ENCODE measurements at places on chromosomes 6 and 20.
A peak's percentile ranks its signal among the peaks of the same experiment; 100 is the strongest.

DNA sequence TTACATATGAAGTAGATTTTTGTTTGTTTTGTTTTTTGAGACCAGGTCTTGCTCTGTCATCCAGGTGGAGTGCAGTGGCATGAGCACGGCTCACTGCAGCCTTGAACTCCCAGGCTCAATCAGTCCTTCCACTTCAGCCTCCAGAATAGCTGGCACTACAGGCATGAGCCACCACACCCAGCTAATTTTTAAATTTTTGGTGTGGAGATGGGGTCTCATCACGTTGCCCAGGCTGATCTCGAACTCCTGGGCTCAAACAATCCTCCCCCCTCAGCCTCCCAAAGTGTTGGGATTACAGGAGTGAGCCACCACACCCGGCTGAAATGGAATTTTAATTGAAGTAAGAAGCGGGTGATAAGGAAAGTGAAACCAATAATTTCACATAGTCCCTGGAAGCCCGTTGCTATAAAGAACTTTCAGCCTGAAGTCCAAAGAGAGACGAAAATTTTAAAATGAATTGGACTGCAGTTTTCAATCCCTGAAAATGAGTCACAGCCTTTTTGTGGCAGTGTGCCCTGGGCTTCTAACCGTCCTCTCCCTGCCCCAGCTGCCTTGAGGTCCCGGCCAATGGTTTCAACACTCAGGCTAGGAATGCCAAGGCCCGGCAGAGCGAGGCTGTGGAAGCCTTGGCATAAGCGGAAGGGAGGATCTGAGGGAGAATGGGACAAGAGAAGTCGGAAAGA, 757 bp downstream of the RAET1E start:
- DNase-seq, result no peak

DNA sequence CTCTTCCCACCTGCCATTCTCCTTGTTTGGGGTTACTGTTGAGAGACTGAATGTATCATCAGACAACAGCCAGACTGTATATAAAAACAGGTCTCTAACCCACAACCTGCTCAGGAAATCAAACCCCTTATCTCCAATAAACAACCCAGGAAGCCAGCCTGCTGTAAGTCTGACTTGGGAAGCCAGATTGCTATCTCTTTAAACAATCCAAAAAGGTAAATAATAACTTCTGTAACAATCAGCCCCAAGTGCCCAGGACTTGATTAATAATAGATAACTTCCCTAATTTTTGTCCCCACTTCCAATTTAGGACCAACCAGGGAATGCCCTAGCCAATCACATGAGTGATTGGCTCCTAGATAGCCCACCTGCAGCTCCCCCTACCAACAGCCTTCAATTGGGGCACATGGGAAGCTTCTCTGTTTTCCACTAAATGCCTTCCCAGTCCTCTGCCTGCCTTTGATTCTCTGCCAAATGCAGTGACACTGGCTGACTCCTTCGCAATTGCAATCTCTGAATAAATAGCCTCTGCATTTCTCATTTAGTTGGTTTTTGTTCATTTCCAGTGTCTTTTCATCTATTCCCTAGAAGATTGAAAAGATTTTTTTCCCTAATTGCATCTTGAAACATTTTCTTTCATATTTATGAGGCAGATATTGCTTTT, 117.1 kb upstream of the TAB2 start:
- DNase-seq, result no peak

- DNase-seq, result no peak
Observed at GRCh38 chr6:105628156-105628860, 225.4 kb upstream of the PREP start.

DNA sequence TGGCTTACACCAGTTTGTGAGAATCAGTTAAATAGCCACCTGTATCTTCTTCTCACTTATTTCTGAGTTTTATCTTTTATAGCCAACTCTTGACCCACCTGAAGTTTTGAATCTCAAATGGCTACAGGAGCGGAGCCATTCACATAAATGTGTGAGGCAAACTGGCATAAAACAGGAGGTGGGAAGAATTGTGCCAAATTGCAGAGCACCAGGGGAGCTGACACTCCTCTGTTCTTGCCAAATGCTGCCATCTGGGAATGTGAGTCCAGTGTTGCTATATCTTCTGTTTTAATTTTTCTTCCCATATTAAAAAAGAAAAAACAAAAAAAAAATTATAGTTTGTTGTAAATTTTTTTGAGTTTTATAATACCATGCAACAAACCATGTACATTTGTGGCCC, 17.0 kb upstream of the RNF146 start:
- DNase-seq, result no peak

DNA sequence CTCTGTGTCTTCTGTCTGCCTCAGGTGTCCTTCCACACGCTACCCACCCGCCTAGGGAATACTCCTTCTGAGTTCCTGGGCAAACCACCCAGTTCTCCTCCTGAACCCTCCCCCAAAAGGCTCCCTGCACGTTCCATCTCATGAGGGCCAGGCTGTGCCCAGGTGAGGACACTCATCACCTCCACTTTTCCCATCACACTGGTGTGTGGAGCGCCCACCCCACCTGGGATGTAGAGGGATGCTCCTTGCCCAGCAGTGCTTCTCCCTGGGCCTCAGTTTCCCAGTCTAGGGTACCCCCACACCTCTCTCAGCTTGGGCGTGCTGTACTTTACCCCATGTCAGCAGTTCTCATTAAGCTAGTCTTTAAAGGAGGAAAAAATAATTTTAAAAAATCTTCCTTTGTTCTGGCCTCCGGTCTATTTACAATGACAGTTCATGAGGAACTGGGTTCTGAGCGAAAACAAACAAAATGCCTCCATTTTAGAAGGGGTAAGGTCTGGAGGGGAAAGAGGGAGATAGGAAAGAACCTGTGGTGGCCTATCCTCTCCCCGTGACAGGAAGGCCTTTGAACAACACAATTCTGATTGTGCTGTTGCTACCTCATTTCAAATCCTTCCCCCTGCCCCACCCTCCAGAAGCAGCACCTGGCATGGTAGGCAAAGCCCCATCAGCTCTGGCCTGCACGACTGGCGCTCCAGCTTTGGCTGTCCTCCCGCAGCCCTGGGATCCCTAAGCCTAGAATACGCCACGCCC, 1.7 kb upstream of the C20orf203 start:
- no peak for DNase-seq

DNA sequence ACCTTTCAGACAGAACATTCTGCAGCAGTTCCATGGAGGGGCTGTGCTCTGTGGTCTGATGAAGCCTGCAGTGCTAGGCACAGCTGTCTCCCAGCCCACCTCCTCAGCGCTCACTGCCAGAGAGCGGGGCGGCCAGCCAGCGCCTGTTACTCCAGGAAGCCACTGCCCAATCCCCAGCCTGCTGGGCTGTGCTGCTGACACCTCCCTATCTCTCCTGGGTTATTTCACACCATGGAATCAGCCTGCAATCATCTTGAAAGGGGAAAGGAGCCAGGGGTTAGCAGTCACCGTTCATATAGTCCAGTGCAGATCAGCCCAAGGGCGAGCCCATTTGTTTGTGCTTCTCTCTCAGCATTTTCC, 46.3 kb upstream of the NHSL1 start:
- no peak for DNase-seq

- peak; percentile 30 for DNase-seq
Observed at GRCh38 chr6:3229566-3230178, 2.2 kb upstream of the TUBB2B start.

DNA sequence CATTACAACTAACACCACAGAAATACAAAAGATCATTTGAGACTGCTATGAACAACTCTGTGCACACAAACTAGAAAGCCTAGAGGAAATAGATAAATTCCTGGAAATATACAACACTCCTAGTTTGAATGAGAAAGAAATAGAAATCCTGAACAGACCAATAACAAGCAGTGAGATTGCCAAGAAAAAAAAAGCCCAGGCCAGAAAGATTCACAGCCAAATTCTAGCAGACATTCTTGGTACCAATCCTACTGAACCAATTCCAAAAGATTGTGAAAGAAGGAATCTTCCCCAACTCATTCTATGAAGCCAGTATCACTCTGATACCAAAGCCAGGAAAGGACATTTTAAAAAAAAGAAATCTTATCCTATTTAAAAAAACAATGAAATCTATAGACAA, 7.0 kb upstream of the CDK19 start:
- no peak for DNase-seq

DNA sequence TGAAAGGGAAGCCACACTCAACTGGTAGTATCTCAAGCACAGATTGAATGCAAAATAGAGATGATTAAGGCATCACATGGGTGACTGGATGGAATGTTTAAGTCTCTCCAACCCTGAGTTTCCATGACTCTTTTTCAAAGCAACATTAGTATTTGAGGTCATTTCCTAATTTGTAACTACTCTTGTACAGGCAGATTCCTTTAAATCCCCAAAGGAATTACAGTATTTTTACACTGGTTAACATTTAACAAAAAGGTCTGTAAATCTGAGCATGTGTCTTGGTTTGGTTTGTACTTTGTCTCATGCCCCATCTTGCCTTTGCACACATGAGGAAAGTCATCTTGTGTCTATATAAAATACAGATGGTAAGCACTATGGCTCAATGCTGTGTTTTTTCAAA, 15.1 kb downstream of the RMND1 start:
- DNase-seq, result no peak

DNA sequence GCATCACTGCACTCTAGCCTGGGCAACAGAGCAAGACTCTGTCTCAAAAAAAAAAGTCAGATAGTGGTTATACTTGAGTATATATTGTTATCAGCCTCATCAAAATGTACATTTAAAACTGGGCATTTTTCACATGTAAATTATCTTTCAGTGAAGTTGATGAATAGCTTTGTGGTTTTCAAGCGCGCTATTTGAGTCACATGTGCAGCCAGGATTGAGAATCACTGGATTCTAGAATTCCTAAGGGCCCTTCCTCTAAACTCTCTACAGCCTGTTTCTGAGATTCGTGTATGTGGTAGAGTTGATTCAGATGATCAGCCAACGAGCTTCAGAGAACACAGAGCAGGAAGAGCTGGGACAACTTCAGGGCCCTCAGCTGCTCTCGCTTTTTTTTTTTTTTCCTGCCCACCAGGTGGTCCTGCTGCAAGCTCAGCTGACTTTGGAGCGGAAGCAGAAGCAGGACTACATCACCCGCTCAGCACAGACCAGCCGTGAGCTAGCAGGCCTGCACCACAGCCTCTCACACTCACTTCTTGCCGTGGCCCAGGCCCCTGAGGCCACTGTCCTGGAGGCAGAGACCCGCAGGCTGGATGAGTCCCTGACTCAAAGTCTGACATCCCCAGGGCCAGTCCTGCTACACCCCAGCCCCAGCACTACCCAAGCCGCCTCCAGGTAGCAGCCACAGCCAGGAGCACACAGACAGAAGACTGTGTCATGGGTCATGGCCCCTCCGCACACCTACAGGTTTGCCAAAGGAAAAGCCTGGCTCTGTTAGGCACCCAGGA, 18.3 kb downstream of the C20orf173 start:
- DNase-seq, result no peak

- DNase-seq, result no peak
Observed at GRCh38 chr6:3721810-3722621, 29.5 kb downstream of the PXDC1 start.

- DNase-seq, result no peak
Observed at GRCh38 chr20:50200482-50201104, 10.0 kb downstream of the CEBPB start.

- DNase-seq, result no peak
Observed at GRCh38 chr6:65052626-65053025, 654.4 kb downstream of the EYS start.

DNA sequence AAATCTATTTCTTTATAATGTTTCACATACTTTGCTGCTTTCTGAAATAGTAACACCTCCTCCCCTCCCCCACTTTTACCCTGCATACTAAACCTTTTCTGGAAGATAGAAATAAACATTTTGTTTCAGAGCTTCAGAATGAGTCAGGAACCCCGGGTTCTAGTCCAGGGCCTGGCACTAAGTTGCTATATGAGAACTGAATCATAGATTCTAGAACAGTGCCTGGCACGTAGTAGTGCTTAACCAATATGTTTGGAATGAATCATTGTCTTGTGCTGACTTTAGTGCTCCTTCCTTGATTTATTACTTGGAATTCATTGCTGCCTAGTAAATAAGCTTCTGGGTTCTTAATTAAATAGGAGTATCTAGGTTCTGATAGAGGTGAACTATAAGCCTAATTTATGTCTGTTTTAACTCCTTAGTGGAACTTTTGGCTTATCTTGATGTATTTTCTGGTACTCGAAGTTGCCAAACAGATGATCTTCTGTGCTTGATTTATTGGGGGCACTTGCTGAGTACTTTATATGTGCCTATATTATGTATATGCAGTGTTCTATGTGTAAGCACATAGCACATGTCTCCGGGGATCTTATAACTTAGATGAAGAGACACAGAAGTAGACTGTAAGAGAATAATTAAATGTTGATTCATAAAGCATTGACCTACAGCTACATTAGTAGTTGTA, 18.6 kb downstream of the TAB2 start:
- DNase-seq, result peak; percentile 22

- no peak for DNase-seq
Observed at GRCh38 chr20:9531581-9531980, 17.2 kb downstream of the LAMP5 start.

DNA sequence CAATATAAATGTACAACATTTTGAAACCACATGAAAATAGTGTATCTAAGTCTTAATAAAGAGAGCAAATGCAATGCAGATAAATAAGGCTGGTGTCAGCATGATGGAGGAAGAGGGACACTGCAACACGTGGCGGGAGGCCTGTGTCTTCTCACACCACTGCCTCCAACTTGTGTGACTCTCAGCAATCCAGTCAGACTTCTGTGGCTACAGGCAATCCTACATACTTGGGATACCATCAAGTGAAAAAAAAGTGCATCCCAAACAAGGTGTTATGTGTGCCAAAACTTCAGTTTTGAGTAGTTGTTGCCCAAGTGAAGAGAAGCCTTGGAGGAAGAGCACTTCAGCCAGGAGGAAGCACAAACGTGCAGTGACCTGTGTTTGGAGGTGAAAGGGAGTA, 68.6 kb downstream of the PKIB start:
- DNase-seq, result no peak

GRCh38 chr20:951384-952169, 35.4 kb upstream of the ANGPT4 start:
- no peak for DNase-seq

- DNase-seq, result no peak
Observed at GRCh38 chr6:146890644-146891434, 292.1 kb downstream of the ADGB start.

DNA sequence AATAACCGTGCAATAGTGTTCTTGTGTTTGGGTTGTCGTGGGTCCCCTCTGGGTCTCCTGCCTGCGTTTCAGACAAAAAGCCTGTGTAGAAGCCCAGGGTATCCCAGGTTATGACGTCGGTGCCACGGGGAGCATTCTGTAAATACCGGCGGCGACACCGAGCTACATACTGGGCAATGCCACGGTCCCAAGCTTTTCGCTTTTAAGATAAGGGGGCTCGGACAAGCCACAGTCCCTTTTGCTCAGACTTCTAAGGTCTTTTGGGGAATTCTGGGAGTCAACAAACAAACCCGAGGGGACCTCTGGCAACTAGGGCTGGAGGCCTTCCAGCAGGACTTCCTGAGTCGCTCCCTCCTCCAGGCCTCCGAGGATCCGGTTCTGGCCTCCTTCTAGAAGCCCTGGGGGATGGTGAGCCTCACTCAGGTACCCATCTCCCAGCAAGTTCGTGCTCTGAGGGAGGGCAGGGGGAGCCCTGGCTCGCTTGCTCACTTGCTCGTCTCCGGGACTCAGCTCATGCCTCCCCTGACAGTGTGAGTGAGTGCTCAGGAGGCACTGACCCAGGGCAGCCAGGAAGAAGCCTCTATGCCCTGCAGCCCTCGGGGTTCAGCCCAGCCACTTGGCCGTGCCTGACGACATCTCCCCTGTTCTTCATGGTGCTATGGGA, 62.4 kb upstream of the MRPS10 start:
- no peak for DNase-seq

- DNase-seq, result no peak
Observed at GRCh38 chr6:115592025-115592424, 468.7 kb downstream of the FRK start.
